ENCODE measurements at places on chromosomes 1 and 21.

GRCh38 chr1:30194046-30194619 lies 529.3 kb downstream of the MATN1 start:
- H3K36me3 ChIP-seq = no peaks in the 10 kb centered on the region
- H3K4me3 ChIP-seq = no peak overlapping the region
- H3K27ac ChIP-seq = no peak overlapping the region
- peaks cover 3% of the 10 kb centered on the region for H3K27me3 ChIP-seq

- H3K27ac ChIP-seq = no peak overlapping the region
- DNase-seq = no peak
- peaks cover 27% of the 10 kb centered on the region for H3K36me3 ChIP-seq
- no peaks in the 10 kb centered on the region for H3K4me1 ChIP-seq
Measured at GRCh38 chr1:11180342-11180744, 8.8 kb upstream of the ANGPTL7 start.

DNA sequence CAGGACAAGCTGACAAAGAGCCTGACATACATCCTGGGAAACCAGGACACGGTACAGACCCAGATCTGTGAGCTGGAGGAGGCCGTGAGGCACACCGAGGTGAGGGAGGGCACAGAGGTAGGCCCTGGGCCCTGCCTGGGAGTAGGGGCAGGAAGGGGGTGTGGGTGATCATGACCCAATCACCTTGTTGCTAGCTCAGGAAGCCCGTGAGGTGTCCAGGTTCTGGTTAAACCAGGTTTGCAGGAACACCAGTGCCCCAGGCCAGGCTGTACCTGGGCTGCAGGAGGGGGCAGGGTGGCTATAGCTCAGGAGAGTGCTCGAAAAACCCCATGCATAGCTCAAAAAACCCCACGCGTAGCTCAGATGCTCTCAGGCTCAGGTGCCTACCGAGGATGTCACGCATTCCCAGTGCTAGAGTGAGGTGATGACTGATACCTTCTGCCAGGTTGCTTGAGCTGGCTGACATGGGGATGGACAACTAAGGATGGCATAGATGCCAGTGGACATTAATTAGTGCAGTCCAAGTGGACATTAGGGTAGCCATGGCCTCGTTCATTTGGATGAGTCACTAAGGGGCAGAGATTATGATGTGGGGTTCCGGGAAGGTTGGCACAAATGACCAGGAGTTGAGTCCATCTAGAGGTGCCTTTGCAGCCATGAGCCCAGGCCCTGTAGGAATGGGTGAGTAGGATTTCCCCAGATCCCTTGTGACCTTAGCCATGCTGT lies 3.7 kb downstream of the TRIM46 start:
- peaks cover 35% of the 10 kb centered on the region for H3K4me1 ChIP-seq
- no peaks in the 10 kb centered on the region for H3K36me3 ChIP-seq
- no peak for DNase-seq
- H3K4me3 ChIP-seq = no peak overlapping the region

DNA sequence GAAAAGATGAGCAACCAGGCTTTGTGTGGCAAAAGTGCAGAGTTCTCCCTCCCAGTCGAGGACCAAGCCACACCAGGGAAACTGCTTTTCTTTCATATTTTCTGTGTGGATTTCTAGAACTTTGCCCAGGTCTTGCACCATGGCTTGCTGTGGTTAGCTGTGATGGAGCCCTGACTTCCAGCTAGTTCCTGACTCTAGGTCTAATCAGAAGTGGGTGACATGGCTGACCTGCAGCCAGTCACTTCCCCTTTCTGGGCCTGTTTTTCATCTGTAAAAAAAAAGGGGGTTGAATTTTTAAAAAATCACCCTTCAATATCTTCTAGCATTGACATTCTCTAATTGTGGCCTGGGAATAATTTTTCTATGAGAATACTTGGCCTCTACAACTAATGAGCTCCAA lies 491.2 kb upstream of the USP24 start:
- DNase-seq = no peak
- H3K27ac ChIP-seq = no peak overlapping the region
- no peaks in the 10 kb centered on the region for H3K36me3 ChIP-seq
- H3K4me3 ChIP-seq = no peak overlapping the region
- no peaks in the 10 kb centered on the region for H3K27me3 ChIP-seq

DNA sequence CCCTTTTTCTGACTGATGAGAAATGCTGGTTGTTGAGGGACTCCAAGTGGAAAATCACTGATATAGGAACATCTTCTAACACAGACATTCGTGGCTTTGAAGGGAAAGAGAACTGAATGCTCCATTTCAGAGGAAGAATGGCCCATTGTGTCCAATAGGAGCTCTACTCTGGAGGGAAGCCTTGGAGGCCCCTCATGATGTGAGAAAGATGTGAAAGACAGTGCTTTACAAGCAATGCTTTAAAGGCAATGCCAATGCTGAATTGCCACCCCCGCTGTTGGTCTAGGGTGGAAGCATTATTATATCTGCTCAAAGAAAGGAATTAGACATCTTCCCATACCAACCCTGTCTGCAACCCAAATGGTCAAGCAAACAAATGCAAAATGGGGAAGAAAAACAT lies 13.7 kb downstream of the NMNAT2 start:
- H3K27me3 ChIP-seq = peaks cover 3% of the 10 kb centered on the region
- H3K27ac ChIP-seq = no peak overlapping the region
- no peak overlapping the region for H3K4me3 ChIP-seq
- no peaks in the 10 kb centered on the region for H3K4me1 ChIP-seq
- no peak for DNase-seq

DNA sequence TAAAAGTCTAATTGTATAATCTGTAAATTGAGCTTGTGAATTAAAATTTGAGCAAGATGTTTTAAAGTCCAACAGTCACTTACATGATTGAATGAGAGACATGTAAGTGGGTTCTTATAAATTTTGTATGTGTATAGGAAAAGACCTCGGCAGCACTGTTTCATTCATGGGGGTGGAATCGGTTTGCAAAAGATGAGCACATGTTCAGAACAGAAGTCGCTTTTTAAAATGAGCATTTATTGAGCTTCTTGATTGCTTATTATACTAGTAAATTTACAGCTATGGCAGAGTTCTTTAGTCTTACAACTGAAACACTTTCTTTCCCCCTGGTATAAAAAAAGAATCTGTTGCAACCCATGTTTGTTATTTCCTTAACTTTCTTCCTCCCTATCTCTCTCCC lies 33.9 kb downstream of the ACTN2 start:
- H3K4me3 ChIP-seq = no peak overlapping the region
- peaks cover 3% of the 10 kb centered on the region for H3K4me1 ChIP-seq
- no peak overlapping the region for H3K27ac ChIP-seq
- no peaks in the 10 kb centered on the region for H3K27me3 ChIP-seq
- no peak for DNase-seq

DNA sequence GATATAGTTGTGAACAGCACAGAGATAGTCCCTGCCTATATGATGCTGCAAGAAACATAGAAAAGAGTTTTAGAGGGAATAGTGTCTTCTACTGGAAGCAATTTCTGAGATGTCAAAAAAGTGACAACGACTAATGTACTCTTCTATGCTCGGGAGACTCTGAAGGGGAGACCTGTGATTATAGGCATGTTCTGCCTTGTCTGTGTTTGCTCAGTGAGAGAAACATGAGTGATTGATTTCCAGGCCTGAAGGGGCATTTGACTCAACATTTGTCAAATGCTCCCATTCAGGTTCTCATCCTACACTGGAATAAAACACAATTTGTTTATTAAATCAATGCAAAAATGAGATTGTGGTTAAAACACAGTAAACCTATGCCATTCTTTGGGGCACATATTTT lies 131.8 kb downstream of the CTH start:
- H3K4me3 ChIP-seq = no peak overlapping the region
- DNase-seq = no peak
- no peaks in the 10 kb centered on the region for H3K4me1 ChIP-seq
- H3K36me3 ChIP-seq = no peaks in the 10 kb centered on the region
- no peak overlapping the region for H3K27ac ChIP-seq
- H3K27me3 ChIP-seq = no peaks in the 10 kb centered on the region

GRCh38 chr1:87204441-87204840 lies 124.2 kb upstream of the LMO4 start:
- peaks cover 5% of the 10 kb centered on the region for H3K27me3 ChIP-seq
- no peaks in the 10 kb centered on the region for H3K4me1 ChIP-seq
- no peak overlapping the region for H3K4me3 ChIP-seq
- H3K36me3 ChIP-seq = no peaks in the 10 kb centered on the region

- no peaks in the 10 kb centered on the region for H3K36me3 ChIP-seq
- H3K4me1 ChIP-seq = no peaks in the 10 kb centered on the region
- no peak overlapping the region for H3K27ac ChIP-seq
- no peaks in the 10 kb centered on the region for H3K27me3 ChIP-seq
Measured at GRCh38 chr1:221567859-221568507, 173.9 kb downstream of the DUSP10 start.

- no peaks in the 10 kb centered on the region for H3K27me3 ChIP-seq
- no peaks in the 10 kb centered on the region for H3K36me3 ChIP-seq
- peaks cover 12% of the 10 kb centered on the region for H3K4me1 ChIP-seq
- no peak for DNase-seq
- no peak overlapping the region for H3K27ac ChIP-seq
- H3K4me3 ChIP-seq = no peak overlapping the region
Measured at GRCh38 chr1:183303901-183304300, 114.3 kb downstream of the NMNAT2 start.

DNA sequence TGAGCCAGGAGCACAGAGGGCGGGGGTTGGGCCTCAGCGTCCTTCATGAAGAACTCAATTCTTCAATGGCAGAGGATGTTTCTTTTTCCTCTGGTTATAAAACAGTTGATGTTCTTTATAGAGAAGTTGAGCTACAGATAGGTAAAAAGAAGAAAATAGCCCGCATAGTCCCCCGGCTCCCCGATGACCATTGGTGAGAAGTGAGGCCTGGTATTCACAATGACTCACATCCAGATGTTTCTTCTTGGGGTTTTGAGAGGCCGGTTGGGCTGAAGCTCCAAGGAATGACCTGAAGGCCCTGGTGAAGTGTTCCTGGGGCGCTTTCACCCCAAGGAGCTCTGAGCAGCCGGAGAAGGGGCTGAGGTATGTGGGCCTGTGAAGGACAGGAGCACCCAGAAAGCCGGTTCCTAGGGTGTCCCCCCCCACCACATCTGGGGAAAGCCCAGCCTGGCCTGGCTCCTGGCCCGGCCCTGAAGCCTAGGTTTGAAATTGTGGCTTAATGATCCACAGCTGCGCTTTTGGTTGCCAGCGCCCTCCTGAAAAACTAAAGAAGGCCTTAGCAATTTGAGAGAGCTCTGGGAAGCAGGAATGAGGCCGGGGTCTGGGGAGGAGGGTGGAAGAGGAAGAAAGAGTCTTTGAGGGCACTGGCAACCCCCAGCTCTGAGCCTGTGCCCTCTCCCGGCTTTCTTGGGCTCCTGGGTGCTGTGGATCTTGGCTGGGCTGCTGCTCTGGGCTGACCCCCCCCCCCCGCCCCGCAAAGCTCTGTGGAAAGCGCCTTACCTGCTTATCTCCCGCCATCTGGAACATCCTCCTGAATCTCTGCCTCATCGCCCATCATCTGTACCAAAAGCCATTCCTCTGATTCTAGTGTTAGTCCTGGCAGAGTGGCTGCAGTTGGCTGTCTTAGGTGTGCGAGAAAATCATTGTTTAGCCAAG lies 444.7 kb downstream of the CAMTA1 start:
- no peaks in the 10 kb centered on the region for H3K36me3 ChIP-seq
- H3K27ac ChIP-seq = no peak overlapping the region
- no peaks in the 10 kb centered on the region for H3K4me1 ChIP-seq
- no peak overlapping the region for H3K4me3 ChIP-seq
- DNase-seq = no peak

DNA sequence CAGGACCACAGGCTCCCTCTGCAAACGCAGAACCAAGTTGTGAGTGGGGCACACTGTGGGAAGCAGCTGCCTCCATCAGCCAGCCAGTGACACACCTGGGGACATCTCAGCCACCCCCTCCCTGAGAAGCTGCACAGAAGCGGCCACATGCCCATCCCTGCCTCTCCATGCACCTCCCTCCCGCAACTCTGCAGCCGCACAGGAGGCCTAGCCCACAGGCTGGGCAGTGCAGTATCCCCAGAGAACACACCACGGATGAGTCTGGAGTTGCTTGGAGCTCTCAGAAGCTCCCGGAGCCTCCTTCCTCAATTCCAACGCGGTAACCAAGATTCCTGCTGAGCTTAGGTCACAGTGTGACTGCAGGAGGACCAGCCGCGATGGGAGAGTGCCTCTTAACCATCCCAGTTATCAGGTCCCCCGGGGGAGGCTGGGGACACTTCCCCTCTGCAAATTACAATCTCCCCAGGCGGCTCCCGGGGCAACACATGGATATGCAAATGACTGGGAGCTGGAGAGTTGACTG lies 1.2 kb upstream of the WNT3A start:
- peaks cover 87% of the 10 kb centered on the region for H3K27me3 ChIP-seq
- peaks cover 41% of the 10 kb centered on the region for H3K4me1 ChIP-seq
- peak; percentile 60 for DNase-seq
- H3K27ac ChIP-seq = no peak overlapping the region

GRCh38 chr1:87717157-87717670 lies 388.5 kb downstream of the LMO4 start:
- no peak overlapping the region for H3K4me3 ChIP-seq
- peaks cover 10% of the 10 kb centered on the region for H3K4me1 ChIP-seq
- no peaks in the 10 kb centered on the region for H3K36me3 ChIP-seq
- H3K27me3 ChIP-seq = no peaks in the 10 kb centered on the region

GRCh38 chr1:246126580-246126979 lies 380.5 kb downstream of the SMYD3 start:
- H3K27me3 ChIP-seq = no peaks in the 10 kb centered on the region
- H3K27ac ChIP-seq = no peak overlapping the region
- no peak overlapping the region for H3K4me3 ChIP-seq

DNA sequence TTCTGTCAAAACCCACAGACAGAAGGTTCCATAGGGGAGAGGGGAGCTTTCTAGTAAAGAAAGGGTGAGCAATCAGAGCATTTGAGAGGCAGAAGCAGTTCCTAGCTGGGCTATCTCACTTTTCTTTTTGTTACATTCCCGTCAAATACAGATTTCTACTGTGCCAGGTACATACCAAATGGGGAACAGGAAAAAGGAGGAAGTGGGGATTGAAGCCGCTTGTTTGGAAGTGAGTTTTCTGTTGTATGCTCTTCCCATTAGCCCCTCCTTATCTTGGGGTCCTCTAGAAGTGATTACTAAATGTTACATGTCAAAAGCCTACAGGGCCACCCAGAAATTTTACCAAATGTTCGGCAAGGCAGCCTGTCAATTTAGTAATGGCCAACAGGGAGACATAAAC lies 116.1 kb downstream of the PAPPA2 start:
- H3K36me3 ChIP-seq = no peaks in the 10 kb centered on the region
- H3K27me3 ChIP-seq = no peaks in the 10 kb centered on the region
- no peak overlapping the region for H3K4me3 ChIP-seq
- H3K4me1 ChIP-seq = no peaks in the 10 kb centered on the region

DNA sequence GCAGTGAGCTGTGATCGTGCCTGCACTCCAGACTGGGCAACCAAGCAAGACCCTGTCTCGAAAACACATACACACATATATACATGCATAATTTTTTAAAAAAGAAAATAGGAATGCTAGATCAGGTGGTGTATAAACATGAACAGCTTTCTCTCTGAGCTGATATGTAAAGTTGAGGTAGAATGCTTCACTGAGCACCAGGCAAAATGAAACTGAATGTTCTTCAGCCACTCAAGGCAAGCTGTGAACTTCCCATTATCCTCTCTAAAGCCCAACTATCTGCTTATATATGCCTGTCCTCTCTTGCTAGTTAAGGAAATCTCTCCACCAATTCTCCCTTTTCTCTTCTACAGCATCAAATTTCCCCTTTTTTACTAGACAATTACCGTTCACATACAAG lies 93.0 kb downstream of the NUF2 start:
- DNase-seq = no peak
- no peaks in the 10 kb centered on the region for H3K36me3 ChIP-seq
- H3K27ac ChIP-seq = no peak overlapping the region
- no peak overlapping the region for H3K4me3 ChIP-seq
